Tongue (tissue), 3 donors: ENCODE measurements at places on chromosomes 13 and 19.

- DNase-seq: peak; percentile 46
Measured at GRCh38 chr13:112839356-112840105, 129.5 kb upstream of the MCF2L start.

DNA sequence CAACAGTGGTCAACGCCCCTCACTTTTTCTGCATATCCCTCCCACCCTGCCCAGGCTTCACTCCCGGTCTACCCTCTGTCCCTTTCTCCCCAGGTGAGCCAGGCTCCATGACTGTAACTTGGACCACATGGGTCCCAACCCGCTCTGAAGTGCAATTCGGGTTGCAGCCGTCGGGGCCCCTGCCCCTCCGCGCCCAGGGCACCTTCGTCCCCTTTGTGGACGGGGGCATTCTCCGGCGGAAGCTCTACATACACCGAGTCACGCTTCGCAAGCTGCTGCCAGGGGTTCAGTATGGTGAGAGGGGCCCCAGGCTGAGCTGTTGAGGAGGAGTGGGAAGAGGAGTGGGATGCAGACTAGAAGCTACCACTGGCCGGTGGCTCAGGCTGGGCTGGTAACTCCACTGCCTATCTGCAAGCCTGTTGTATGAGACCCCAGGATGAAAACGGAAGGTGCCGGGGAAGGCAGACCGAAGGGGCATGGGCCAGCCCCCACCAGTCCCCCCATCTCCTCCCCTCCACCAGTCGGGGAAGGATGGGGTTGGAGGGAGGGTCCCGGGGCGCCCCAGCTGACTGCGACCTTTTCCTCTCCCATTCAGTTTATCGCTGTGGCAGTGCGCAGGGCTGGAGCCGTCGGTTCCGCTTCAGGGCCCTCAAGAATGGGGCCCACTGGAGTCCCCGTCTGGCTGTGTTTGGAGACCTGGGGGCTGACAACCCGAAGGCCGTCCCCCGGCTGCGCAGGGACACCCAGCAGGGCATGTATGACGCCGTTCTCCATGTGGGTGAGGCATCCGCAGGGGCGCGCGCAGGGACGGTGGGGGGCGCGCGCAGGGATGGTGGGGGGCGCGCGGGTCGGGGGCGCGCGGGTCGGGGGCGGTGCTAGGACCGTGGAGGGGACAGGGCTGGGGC, 14.4 kb downstream of the ACP7 start:
- no peak for DNase-seq

DNA sequence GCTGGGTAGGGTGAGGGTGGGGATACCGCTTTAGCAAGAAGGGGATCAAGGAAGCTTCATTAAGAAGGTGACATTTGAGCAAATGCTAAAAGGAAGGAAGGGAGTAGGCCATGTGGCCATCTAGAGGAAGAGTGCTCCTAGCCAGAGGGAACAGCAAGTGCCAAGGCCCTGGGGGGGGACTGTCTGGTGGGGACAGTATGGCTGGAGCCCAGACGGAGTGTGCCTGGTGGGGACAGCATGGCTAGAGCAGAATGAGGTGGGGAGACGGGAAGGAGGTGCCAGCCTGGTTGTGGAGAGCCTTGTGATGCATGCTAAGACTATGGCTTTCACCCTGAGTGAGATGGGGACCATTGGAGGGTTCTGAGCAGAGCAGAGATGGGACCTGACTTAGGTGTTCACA, 2.1 kb upstream of the TGFB1 start:
- no peak for DNase-seq

- DNase-seq: no peak
Measured at GRCh38 chr19:58380037-58380661, 681 bp downstream of the ZNF837 start.

- DNase-seq: no peak
Measured at GRCh38 chr19:32231691-32232090, 113.7 kb upstream of the ZNF507 start.

GRCh38 chr19:51441410-51442390, 16.6 kb downstream of the SIGLEC8 start:
- DNase-seq: no peak

DNA sequence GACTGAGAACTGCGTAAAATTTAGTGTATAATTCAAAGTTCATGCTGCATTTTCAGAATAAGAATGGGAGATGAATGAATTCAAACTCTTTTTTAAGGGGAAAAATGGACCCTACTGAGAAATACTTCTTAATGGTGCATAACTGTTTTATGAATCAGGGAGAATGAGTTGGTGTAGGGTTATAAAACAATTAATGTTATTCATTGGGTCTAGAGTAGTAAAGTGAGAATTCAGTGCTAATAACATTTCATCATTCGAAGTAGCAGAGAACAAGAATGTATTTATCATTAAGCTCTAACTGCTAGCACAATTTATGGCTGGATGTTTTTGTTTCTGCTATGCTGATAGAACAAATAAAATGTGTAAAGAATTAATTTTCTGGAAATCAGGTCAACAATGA, 310.2 kb downstream of the SLITRK5 start:
- DNase-seq: peak; percentile 16

- no peak for DNase-seq
Measured at GRCh38 chr13:28246891-28247290, 108.5 kb downstream of the PAN3 start.

DNA sequence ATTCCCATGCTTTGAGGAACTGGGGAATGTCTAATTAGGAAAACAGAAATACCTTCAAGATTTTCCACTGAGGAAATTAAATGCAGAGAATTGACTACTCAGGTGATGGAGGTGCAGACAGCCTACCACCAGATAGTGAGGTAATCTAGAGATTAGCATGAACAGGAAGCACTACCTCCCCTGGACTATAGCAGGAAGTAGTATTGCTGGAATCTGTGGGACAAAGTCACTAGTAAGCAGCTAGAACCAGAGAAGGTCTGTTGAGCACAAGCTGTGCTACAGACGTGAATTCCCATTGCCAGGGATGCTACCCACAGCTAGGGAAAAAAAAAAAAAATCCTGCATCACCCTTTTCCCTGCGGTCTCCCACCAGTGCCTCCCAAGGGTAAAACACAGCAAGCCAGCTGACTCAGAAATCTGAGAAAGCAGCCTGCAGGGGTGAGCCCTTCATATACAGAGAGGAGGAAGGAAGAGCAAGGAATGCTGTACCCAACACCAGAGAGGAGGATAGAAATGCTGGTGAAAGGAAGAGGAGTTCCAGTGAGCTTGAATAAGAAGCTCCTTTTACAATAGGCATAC, 10.2 kb downstream of the ENOX1 start:
- no peak for DNase-seq

- DNase-seq: no peak
Measured at GRCh38 chr19:34452723-34453122, 24.5 kb downstream of the UBA2 start.

GRCh38 chr13:23695711-23696464, 125.7 kb downstream of the TNFRSF19 start:
- DNase-seq: peak; percentile 80

GRCh38 chr19:23263870-23264590, 13.8 kb upstream of the ZNF724 start:
- no peak for DNase-seq

DNA sequence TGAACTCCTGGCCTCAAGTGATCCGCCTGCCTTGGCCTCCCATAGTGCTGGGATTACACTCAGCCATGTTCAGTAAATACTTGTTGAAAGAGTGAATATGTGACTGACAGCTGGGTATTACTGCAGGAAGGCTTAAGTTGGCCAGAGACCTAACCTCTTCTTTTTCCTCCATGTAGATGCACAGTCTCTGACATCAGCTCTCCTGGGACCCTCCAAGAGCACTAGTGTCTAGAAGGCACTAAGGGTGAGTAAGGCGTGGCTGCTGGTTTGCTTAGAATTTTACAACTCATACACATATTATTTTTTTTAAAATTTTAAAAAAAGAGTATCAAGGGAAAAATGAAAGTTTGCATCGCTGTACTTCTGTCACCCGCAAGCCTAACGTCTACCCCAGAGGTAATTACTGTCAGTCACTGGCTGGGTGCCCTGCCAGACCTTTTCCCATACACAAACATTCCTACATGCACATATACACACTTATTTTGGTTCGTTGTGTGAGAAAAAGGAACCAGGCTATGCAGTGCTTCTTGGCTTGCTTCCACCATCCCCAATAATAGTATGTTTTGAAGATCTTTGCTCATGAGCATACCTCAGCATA, 122.0 kb downstream of the SIPA1L3 start:
- no peak for DNase-seq

GRCh38 chr13:92823059-92823458, 403.5 kb upstream of the GPC6 start:
- no peak for DNase-seq

- DNase-seq: no peak
Measured at GRCh38 chr13:42396901-42397655, 125.1 kb downstream of the AKAP11 start.

DNA sequence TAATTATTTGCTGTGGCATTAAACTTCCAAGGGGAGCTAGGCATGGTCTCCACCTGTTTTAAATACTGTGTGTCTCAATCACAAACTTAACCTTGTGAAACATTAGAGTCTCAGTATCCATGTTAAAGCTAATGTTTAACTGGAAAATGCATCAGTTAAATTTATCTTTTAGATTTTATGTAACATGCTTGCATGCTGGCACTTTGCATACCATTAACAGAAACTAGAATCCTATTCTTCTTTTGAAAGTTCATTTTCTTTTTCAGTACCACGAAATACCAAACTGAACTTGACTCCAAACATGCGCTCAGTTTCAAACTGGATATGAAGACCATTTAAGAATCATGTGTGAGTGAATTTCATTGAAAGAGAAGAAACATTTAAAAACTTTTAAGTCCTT, 328.9 kb upstream of the SLC10A2 start:
- no peak for DNase-seq

DNA sequence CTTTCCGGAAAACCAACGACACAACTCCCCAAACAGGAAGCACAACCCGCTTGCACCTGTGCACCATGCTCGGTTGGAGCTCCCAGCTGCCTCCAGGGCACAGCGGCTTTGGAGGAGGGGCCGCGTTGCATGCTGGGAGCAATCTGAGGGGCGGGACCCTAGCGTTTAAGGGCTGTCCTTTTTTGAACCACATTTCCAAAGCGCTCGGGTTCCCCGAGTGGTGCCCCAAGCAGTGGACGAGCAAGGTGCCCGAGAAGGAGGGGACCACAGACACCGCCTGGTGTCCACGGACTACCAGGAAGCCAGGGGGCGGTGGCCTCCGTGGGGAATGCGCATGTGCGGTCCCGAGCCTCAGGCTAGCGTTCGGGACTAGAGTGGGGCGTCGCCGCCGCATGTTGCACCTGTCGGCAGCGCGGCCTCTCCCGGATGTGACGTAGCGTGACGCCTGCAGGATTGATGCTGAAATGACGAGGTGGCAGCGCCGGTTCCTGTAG, 11.9 kb upstream of the ZNF57 start:
- peak; percentile 52 for DNase-seq
